Stimulated activated CD8-positive, alpha-beta memory T cell treated with anti-CD3 and anti-CD28 coated beads, Interleukin-4, amount 100 ng/mL, for 1 hour (primary cell): ENCODE measurements at places on chromosomes 2 and 18.

GRCh38 chr2:121519732-121520640 is 10.7 kb upstream of the RNU4ATAC start:
- no peak for DNase-seq

DNA sequence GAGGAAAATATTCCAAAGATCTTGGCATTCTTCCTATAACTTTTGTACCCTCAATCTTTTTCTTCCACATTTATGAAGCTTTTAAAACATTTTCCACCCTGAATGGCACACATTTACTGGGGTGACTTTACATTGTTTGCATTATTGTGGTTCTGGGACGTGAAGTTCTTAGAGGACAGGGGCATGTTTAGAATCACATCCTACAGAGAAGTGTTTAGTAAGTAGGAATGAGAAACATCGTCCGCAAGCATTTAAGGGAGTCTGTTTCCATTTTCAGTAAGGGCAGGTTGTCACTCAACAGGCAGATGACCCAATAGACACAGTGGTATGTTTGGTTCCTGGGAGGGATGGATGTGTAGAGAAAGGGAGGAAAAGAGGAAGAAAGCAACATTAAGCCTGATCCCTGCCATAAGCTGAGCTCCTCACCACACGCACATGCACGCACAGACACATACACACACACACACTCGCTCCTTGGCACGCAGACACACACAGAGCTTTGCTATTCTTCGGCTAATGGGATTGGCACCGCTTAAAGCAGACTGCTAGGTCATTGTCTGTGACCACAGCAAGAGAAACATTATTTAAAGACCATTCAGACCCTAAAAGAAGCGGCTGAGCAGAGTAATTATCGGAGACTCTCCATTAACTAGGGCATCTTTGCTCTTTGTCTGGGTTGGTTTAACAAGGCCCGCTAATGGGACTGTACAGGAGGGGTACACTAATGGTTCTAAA is 14.2 kb upstream of the PLEKHM3 start:
- DNase-seq: no peak

- DNase-seq: no peak
Observed at GRCh38 chr2:189574793-189575475, 5.7 kb downstream of the SLC40A1 start.

GRCh38 chr2:224893848-224894247 is 148.4 kb downstream of the DOCK10 start:
- DNase-seq: no peak

DNA sequence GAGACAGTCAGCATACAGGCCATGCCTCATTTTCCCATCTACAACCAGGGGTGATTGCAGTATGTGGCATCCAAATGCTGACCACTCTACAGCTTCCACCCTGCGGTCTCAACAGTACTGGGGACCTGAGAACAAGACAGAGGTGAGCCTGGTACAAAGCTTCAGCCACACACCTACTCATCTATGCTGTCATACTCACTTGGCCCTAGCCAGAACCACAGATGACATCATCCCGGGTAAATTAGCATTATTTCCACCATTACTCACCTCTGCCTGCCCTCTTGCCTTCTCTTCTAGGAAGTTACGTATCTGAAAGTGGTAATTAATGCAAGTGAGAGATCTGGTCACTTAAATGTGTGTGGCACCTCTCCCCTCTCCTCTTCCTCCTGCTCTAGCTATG is 208.2 kb upstream of the ARL4C start:
- no peak for DNase-seq

GRCh38 chr2:241317391-241317790 is 1.7 kb downstream of the SEPTIN2 start:
- DNase-seq: no peak

DNA sequence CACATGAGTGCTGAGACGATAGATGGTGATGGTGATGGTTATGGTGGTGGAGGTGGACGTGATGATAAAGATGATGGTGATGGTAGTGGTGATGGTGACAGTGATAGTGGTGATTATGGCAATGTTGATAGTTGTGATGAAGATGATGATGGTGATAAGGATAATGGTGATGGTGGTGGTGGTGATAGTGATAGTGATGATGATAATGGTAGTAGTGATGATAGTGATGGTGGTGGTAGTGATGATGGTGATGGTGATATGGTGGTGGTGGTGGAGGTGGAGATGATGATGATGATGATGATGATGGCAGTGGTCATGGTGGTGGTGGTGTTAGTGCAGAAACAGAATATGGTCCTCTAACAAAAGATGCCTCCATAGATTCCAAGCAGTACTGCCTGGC is 10.3 kb downstream of the ANTXR1 start:
- no peak for DNase-seq

DNA sequence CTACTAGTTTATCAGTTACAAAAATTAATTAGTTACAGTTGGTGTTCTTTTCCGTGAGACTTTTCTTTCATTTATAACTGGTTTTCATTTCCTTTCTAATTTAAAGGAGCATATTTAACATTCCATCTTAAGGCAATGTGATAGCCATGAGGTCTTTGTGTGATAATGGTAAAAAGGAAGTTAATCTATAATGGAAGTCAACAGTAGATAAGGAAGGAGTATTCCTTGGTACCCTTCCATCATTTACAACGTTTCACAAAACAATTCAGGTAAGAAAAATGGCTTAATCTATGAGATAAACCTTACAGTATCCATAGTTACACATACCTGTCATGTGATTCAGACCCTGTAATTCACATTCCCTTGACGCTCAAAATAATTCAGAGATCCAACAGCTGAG is 525.4 kb upstream of the VWC2L start:
- no peak for DNase-seq

DNA sequence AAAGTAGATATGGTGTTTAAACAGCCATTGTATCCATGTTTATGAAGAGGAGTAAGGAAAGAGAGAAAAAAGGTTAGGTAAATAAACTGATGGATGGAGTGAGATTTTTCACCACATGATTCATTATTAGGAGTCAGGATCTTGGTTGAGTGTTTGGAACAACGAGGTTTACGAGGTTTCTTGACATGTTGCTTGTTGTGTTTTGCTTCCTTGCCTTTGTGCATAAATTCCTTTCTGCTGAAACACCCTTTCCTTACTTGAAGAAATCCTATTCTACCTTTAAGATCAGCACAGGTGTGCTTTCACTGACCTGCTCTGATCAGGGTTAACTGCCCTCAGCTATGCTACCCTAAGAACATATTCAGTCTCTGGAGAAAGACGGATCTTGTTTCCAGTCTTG is 66.6 kb downstream of the EFEMP1 start:
- DNase-seq: no peak

- no peak for DNase-seq
Observed at GRCh38 chr2:181164699-181165098, 184.3 kb downstream of the UBE2E3 start.

GRCh38 chr2:240320204-240320993 is 115.1 kb upstream of the GPC1 start:
- no peak for DNase-seq

DNA sequence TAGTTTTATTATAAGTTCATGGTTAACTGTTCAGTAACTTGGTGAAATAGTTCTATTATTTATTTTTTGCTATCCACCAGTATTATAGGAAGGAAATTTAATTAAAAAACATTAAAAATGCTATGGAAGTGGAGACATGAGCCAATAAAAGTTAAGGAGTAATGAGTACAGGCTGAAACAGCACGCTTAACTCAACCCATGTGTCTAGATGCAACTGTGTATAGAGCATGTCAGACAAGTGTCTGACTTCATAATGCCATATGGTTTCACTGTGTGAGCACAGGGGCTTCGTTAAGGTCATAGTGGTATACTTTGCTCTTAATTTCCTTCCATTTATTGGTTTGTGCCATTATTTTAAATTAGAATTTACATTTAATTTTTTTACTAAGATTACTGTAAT is 566.8 kb upstream of the NRP2 start:
- no peak for DNase-seq

GRCh38 chr18:42854558-42854957 is 260.9 kb downstream of the RIT2 start:
- DNase-seq: no peak

DNA sequence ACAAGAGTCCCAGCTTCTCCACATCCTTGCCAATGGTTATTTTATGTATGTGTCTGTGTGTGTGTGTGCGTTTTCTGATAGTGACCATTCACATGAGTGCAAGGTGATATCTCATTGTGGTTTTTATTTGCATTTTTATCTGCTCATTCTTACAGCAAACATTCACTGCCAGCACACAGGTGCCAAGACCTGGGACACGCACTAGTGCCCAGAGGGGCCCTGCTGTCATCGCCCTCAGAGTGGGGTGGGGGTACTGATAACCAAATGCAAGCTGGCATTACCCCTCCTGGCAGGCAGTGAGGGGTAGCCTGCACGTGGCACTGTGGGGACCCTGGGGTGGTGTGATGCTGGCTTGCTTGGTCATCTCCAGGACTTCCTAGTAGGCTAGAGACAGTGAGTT is 285.4 kb downstream of the LPIN1 start:
- no peak for DNase-seq

- DNase-seq: no peak
Observed at GRCh38 chr2:234366891-234367290, 130.0 kb downstream of the ARL4C start.

GRCh38 chr2:218161644-218162043 is 5.1 kb downstream of the CXCR1 start:
- no peak for DNase-seq

- DNase-seq: no peak
Observed at GRCh38 chr2:188285774-188286173, 5.9 kb upstream of the GULP1 start.

GRCh38 chr18:59470561-59471121 is 111.6 kb upstream of the LMAN1 start:
- DNase-seq: no peak

- no peak for DNase-seq
Observed at GRCh38 chr18:35076135-35076924, 35.1 kb downstream of the MAPRE2 start.

DNA sequence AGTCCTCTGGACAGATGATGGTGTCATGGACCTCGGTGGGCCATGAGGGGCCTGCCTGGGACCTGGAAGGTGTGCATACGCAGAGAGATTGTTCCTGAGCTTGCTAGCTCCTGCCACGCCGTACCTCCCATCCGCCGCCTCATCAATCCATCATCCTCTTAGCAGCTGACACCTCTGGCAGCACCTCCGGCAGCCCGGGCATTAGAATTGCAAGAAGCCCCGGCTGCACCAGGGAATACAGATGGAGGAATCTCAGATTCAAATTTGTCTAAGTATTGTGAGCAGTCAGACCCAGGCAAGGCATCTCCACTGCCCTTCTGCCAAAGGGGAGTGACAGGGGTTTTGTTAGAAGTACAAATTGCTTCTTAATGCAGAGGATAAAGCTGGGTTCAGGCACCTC is 4.5 kb downstream of the C1QL2 start:
- no peak for DNase-seq

GRCh38 chr18:73638709-73639108 is 508.9 kb downstream of the FBXO15 start:
- DNase-seq: no peak

DNA sequence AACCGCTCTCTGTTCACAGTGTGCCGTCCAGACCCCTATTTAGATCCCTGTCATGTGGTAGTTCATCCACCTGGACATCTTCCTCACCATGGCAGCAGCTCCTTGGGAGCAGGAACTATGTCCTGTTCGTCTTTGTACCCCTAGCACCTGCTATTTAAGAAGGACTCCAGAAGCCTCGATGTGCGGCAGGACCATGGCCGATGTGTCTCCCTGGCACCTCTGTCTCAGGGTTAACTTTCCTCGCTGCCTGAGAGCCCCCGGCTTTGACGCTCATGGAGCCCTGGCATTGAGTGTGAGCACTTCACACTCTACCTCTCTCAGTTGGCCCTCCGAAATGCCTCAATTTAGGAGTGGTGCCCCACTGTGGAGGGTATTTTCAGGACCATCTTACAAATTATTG is 152.0 kb downstream of the FAM210A start:
- no peak for DNase-seq

- no peak for DNase-seq
Observed at GRCh38 chr2:40256649-40257048, 195.2 kb downstream of the SLC8A1 start.

DNA sequence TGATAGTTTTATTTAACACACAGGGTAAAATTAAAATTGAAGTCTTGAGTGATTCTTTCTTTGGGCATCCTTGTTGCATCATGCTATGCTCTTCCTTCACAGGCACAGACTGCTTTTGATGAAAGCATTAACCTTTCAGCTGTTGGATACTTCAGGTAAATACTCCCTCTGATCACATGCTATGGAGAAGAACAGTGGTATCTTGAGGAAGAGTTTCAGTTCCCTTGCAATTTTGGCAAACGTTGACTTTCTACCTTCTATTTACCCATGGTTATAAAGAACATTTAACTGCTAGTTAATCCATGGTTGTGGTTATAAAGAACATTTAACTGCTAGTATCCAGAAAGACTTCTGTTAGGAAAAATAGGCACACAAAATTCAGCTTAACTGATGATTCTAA is 75.7 kb downstream of the AOX1 start:
- no peak for DNase-seq

DNA sequence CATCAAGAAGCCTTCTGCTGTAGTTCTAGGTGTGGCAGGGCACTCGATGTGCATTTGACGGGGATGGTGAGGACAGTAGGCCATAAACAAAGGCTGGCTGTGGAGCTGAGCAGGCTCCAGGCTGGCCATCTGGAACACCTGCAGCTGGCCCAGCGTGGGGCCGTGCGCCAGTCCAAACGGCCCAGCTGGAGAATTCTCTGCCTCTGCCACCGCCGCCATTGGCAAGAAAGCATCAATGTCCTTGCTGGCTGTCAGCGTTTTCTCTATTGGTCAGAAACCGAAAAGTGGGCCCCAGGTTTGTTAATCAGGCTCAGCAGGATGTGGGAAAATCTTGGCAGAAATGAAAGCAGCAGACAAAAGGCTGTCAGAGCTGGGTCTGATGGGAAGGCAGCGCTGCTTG is 24.0 kb upstream of the CTIF start:
- no peak for DNase-seq

GRCh38 chr2:240650254-240650965 is 25.1 kb downstream of the GPR35 start:
- no peak for DNase-seq

DNA sequence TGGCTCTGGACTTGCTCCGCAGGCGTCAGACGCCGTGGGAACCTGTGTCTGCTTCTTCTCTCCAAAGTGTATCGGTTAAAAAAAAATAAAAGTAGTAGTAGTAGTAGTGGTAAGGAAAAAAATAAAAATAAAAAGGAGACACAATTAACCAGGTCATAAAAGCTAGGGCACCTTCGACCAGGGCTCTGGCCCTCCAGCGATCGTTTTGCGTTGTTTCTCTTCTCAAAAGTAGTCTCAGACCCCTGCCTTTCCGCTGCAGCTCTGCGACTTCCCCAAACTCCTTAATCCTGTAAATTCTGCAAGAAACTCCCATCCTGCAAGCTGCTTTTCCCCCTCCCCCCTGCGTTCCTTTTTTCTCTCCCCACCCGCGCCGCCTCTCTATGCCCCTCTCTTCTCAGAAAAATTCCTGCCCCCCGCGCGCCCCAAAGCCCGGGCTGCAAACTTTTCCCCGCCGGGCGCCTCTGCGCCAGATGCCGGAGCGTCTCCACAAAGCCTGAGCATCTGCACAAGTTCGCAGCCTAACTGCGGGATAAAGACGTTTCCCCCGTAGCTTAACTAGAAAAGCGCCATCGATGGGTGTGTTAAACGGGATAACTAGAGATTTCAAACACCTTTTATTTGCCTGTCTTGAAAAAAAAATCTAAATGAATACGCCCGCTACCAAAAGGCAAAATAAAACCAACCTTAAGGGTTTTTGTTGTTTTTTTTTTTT is 1.8 kb upstream of the SALL3 start:
- no peak for DNase-seq

GRCh38 chr18:43420950-43421349 is 143.7 kb upstream of the SYT4 start:
- DNase-seq: no peak
